ENCODE measurements at places on chromosomes 5 and 9. TPM values are rescaled to one million over a fixed set of nuclear protein-coding genes. Genes with fewer than 3 reads are reported as not detected.

POLR3G gene
- total RNA-seq = 2.7 TPM

TMOD1 gene
- total RNA-seq = 0.16 TPM

RFX3 gene
- 2.0 TPM for total RNA-seq

PDZD2 gene
- total RNA-seq = 0.09 TPM

SLC25A2 gene
- not detected for total RNA-seq

TMEFF1 gene
- 2.3 TPM for total RNA-seq

ALDH7A1 gene
- 52.8 TPM for total RNA-seq

HAVCR1 gene
- not detected for total RNA-seq

AIF1L gene
- 0.16 TPM for total RNA-seq

SLC2A6 gene
- total RNA-seq = 4.3 TPM

SLC4A9 gene
- not detected for total RNA-seq

FOXI1 gene
- not detected for total RNA-seq

GAS1 gene
- total RNA-seq = 48.3 TPM

ACOT12 gene
- 0.17 TPM for total RNA-seq

FBP2 gene
- total RNA-seq = not detected

TNFSF8 gene
- total RNA-seq = not detected

ANKDD1B gene
- total RNA-seq = 0.95 TPM

MCIDAS gene
- not detected for total RNA-seq

TEK gene
- total RNA-seq = 15.6 TPM

FAM221B gene
- total RNA-seq = not detected

MOB3B gene
- 0.16 TPM for total RNA-seq

SPACA9 gene
- 2.7 TPM for total RNA-seq

POU4F3 gene
- not detected for total RNA-seq

PCDHGB2 gene
- total RNA-seq = 4.1 TPM

FOXD1 gene
- 3.3 TPM for total RNA-seq

FGD3 gene
- total RNA-seq = not detected

EXOSC2 gene
- total RNA-seq = 25.6 TPM

CORO2A gene
- total RNA-seq = under 0.01 TPM

OR13D1 gene
- total RNA-seq = not detected

GNA14 gene
- total RNA-seq = 0.16 TPM

NIPAL4 gene
- total RNA-seq = not detected

PPP3R2 gene
- 0.09 TPM for total RNA-seq

SLC9A3 gene
- total RNA-seq = 0.17 TPM

AJM1 gene
- total RNA-seq = 0.95 TPM

PCDHGC4 gene
- 3.3 TPM for total RNA-seq

TAS2R1 gene
- total RNA-seq = not detected

IFNB1 gene
- total RNA-seq = not detected

AMACR gene
- total RNA-seq = 9.3 TPM

PPP2CA gene
- 67.4 TPM for total RNA-seq

MEF2C gene
- total RNA-seq = 19.1 TPM

CD14 gene
- 0.32 TPM for total RNA-seq

STING1 gene
- total RNA-seq = 42.2 TPM

SPEF2 gene
- 1.2 TPM for total RNA-seq

ACSL6 gene
- total RNA-seq = under 0.01 TPM

NR2F1-AS1 gene
- total RNA-seq = 35.8 TPM

SUB1 gene
- 123 TPM for total RNA-seq

FAM169A gene
- 0.17 TPM for total RNA-seq

C1QTNF3 gene
- total RNA-seq = 1.1 TPM

LHX3 gene
- not detected for total RNA-seq

ERBIN gene
- 49.2 TPM for total RNA-seq

BRINP1 gene
- not detected for total RNA-seq

IL17B gene
- total RNA-seq = not detected

CAVIN4 gene
- 1.6 TPM for total RNA-seq

PFN3 gene
- total RNA-seq = not detected

GFPT2 gene
- 63.4 TPM for total RNA-seq

ORM2 gene
- not detected for total RNA-seq

DBH gene
- total RNA-seq = not detected

NMUR2 gene
- not detected for total RNA-seq

GABRB2 gene
- total RNA-seq = not detected

GRM6 gene
- total RNA-seq = under 0.01 TPM
